Smooth muscle cell of trachea (primary cell): ENCODE measurements at places on chromosomes 1 and 21. TPM values are rescaled to one million over a fixed set of nuclear protein-coding genes. Genes with fewer than 3 reads are reported as not detected.

Gene TMEM79
- total RNA-seq, result 1.3 and 3.0 TPM in 2 replicates

Gene KCNN3
- under 0.01 TPM in 2 replicates for total RNA-seq

Gene RAB25
- not detected in 2 replicates for total RNA-seq

Gene NBPF10
- total RNA-seq, result 2.0 and 4.4 TPM in 2 replicates

Gene IL23R
- total RNA-seq, result not detected in 2 replicates

Gene PALMD
- total RNA-seq, result 1.7 and 2.0 TPM in 2 replicates

Gene S100A1
- total RNA-seq, result 0.17 TPM in 1 of 2 replicates, not detected in the other

Gene RNU1-3
- total RNA-seq, result under 0.01 TPM in 2 replicates

Gene KCNAB2
- total RNA-seq, result 3.3 and 5.5 TPM in 2 replicates

Gene MSH4
- total RNA-seq, result under 0.01 and 0.33 TPM in 2 replicates

Gene PROK1
- not detected in 2 replicates for total RNA-seq

Gene VWA5B1
- not detected in 2 replicates for total RNA-seq
